Glutamatergic neuron (in vitro differentiated cells): ENCODE measurements at places on chromosomes 1 and 21. TPM values are rescaled to one million over a fixed set of nuclear protein-coding genes. Genes with fewer than 3 reads are reported as not detected.

The TMEM200B gene
- 5.8 TPM for total RNA-seq

The EPHX1 gene
- total RNA-seq = 60.4 TPM

The CRYBG2 gene
- total RNA-seq = 2.2 TPM

The FLG gene
- not detected for total RNA-seq

DNA sequence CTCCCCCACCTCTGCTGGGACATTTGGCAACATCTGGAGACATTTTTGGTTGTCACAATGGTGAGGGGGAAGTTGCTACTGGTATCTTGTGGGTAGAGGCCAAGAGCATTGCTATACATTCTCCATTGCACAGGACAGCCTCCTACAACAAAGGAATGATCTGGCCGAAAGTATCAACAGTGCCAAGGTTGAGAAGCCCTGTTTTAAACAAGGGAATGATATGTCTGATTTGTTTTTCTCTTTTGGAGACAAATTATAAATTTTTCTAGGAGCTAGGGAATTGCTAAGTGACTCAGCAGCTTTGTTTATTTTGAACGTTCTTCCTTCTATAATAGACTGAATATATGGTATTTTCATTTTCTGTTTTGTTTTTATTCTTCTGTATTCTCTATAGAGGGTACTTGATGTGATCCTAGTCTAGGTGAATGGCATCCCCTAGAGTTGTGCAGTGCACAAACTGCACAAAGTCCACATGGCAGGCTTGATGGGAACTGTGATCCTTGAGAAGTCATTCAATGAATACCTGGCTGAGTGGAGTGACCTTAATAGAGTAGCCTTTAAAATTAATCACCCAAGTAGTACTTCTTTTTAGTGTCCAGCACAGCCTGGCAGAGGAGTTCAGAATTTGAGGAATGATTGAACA, 288.6 kb upstream of the USP24 start:
- no peaks in the 10 kb centered on the region for H3K4me1 ChIP-seq
- no peaks in the 10 kb centered on the region for H3K27me3 ChIP-seq
- H3K36me3 ChIP-seq = no peaks in the 10 kb centered on the region

- peak overlapping the region; percentile 66 for H3K4me3 ChIP-seq
- DNase-seq = no peak
- peaks cover 54% of the 10 kb centered on the region for H3K4me1 ChIP-seq
- H3K36me3 ChIP-seq = peaks cover 4% of the 10 kb centered on the region
- H3K27ac ChIP-seq = peak overlapping the region; percentile 75
These were observed 130.4 kb downstream of the RERE start for GRCh38 chr1:8687039-8687438.

DNA sequence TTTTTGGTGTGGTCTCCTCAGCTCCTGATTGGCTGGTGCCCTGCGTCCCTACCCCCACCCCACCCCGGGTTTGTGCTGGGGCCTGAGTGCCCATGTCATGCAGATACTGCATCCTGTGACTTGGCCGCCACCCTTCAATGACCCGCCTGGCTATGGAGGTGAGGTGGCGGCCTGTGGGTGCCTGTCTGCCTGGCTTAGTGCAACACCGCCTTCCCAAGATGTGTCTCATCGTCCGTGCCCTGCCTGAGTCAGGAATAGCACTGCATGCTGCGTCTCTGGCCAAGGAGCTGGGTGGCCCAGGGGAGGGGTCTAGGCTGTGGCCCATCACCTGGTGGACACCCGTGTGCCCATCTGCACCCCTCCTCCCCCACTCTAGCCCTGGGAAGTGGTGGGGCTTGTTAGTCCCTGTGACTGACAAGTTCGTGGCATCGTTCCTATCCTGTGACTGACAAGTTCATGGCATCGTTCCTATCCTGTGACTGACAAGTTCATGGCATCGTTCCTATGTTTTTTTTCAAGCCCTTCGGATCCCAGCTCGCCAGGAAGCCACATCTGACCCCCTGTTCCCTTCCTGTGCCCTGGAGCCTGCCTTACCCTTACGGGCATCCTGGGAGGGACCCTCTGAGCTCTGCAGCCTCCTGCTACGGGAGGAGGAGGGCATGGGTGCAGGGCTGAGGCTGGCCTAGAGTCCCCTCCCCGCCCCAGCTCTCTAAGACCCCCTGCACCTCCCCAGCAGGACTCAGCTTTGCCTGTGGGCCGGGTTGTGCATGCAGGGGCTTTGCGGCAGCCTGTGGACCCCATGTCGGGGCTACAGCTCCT, 7.5 kb downstream of the SLX9 start:
- no peaks in the 10 kb centered on the region for H3K36me3 ChIP-seq
- H3K27me3 ChIP-seq = peaks cover 5% of the 10 kb centered on the region
- H3K4me3 ChIP-seq = no peak overlapping the region
- H3K27ac ChIP-seq = no peak overlapping the region
- peak; percentile 16 for DNase-seq

GRCh38 chr1:55990007-55990406, 589.4 kb downstream of the PLPP3 start:
- DNase-seq = no peak
- no peaks in the 10 kb centered on the region for H3K27me3 ChIP-seq
- no peak overlapping the region for H3K4me3 ChIP-seq
- H3K36me3 ChIP-seq = no peaks in the 10 kb centered on the region
- no peaks in the 10 kb centered on the region for H3K4me1 ChIP-seq

- H3K27me3 ChIP-seq = peaks cover 14% of the 10 kb centered on the region
- no peak for DNase-seq
- H3K4me1 ChIP-seq = peaks cover 20% of the 10 kb centered on the region
- H3K4me3 ChIP-seq = no peak overlapping the region
- H3K36me3 ChIP-seq = peaks cover 4% of the 10 kb centered on the region
These were observed 18.0 kb downstream of the LSS start for GRCh38 chr21:46210378-46211136.

DNA sequence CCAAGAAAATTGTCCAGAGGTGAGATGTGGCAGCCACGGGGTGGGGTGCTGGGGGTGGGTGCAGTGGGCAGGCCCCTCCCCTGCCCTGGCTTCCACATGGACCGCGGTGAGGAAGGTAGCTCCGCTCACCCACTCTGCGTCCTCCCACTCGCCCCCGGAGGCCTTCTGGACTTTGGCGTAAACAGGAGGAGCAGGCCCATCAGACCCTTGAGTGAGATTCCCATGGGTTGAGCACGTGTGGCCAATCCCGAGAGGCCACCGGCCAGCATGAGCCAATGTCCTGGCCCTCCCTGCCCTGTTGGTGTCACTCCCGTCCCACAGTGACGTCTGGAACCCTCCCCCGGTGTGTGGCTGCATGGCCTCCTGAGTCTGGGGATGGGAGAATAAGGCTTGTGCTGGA, 8.2 kb upstream of the TMEM240 start:
- H3K27ac ChIP-seq = no peak overlapping the region
- H3K4me1 ChIP-seq = peaks cover 18% of the 10 kb centered on the region
- peaks cover 6% of the 10 kb centered on the region for H3K27me3 ChIP-seq
- H3K4me3 ChIP-seq = no peak overlapping the region
- no peak for DNase-seq
- no peaks in the 10 kb centered on the region for H3K36me3 ChIP-seq

- peaks cover 5% of the 10 kb centered on the region for H3K36me3 ChIP-seq
- H3K4me3 ChIP-seq = peak overlapping the region; percentile 50
- no peak overlapping the region for H3K27ac ChIP-seq
- H3K4me1 ChIP-seq = peaks cover 28% of the 10 kb centered on the region
- no peak for DNase-seq
These were observed 6.8 kb downstream of the OLIG2 start for GRCh38 chr21:33032434-33033047.

- no peaks in the 10 kb centered on the region for H3K36me3 ChIP-seq
- no peak for DNase-seq
These were observed 114.2 kb downstream of the HLCS start for GRCh38 chr21:36852293-36852692.

GRCh38 chr1:181846681-181847080, 214.8 kb downstream of the ZNF648 start:
- no peaks in the 10 kb centered on the region for H3K27me3 ChIP-seq
- no peak overlapping the region for H3K4me3 ChIP-seq
- no peak for DNase-seq
- no peaks in the 10 kb centered on the region for H3K36me3 ChIP-seq
- no peak overlapping the region for H3K27ac ChIP-seq

DNA sequence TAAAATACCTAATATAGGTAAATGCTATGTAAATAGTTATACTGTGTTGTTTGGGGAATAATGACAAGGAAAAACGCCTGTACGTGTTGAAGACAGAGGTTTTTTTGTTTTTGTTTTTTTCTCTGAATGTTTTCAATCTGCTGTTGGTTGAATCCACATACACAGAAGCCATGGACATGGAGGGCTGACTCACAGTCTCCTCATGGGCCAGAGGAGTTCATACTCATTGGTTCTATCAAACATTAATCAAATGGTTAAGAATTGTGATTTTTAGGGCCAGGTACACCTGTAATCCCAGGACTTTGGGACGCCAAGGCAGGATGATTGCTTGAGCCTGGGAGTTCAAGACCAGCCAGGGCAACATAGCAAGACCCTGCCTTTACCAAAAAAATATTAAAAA, 20.5 kb downstream of the MIER1 start:
- H3K27me3 ChIP-seq = peaks cover 2% of the 10 kb centered on the region
- H3K4me3 ChIP-seq = no peak overlapping the region
- H3K36me3 ChIP-seq = no peaks in the 10 kb centered on the region
- DNase-seq = no peak
- no peaks in the 10 kb centered on the region for H3K4me1 ChIP-seq
- H3K27ac ChIP-seq = no peak overlapping the region

GRCh38 chr1:53416269-53416813, 42.9 kb upstream of the DMRTB1 start:
- H3K4me1 ChIP-seq = peaks cover 22% of the 10 kb centered on the region
- DNase-seq = no peak
- no peak overlapping the region for H3K27ac ChIP-seq
- H3K36me3 ChIP-seq = no peaks in the 10 kb centered on the region

- no peak for DNase-seq
- no peaks in the 10 kb centered on the region for H3K36me3 ChIP-seq
- H3K27me3 ChIP-seq = peaks cover 7% of the 10 kb centered on the region
- no peak overlapping the region for H3K4me3 ChIP-seq
These were observed 148.3 kb downstream of the PEX14 start for GRCh38 chr1:10622910-10623685.
